M059J (cell line): ENCODE measurements at places on chromosomes 11 and 22. TPM values are rescaled to one million over a fixed set of nuclear protein-coding genes. Genes with fewer than 3 reads are reported as not detected.
A peak's percentile ranks its signal among the peaks of the same experiment; 100 is the strongest.

The ROM1 gene
- total RNA-seq = 8.1 and 9.0 TPM in 2 replicates

GRCh38 chr22:22111267-22111751, 128.7 kb upstream of the TOP3B start:
- DNase-seq = peak; percentile 75

GRCh38 chr11:28461338-28461737, 353.1 kb downstream of the METTL15 start:
- peak; percentile 38 for DNase-seq

DNA sequence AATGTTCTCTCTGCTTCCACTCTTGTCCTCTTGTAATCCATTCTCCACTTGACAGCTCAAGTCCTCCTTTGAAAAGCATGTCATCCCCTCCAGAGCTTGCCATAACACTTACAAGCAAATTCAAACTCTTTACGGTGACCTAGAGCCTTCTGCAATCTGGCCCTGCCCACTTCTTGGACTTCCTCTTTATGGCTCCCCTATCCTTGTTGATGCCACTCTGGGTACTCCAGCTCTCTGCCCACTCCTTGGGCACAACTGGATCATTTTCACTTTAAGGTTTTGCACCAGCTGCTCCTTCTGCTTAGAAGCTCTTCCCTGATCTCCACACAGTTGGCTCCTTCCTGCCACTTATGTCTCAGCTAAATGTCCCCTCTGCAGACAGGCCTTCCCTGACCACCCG, 217.9 kb downstream of the DSCAML1 start:
- no peak for DNase-seq

The TRPC6 gene
- total RNA-seq = not detected in 2 replicates

GRCh38 chr11:5643585-5643984, 18.8 kb downstream of the TRIM34 start:
- DNase-seq = no peak
